ENCODE measurements at places on chromosomes 7 and 10.

DNA sequence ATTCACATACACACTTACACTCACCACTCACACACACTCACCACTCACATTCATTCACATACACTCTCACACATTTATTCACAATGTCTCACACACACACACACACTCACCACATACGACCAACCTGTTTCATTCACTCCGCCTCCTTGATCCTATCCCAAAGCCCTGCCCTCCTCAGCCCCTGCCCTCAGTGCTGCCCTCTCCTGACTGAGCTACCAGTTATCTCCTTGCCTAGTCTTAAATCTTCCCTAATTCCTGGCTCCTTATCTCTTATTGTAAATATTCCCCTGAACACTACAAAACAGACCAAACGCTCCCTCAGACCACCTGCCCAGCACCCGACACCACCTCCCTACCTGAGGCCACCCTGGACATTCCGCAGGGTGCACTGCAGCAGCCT lies 26.1 kb upstream of the C10orf120 start:
- DNase-seq, result no peak

DNA sequence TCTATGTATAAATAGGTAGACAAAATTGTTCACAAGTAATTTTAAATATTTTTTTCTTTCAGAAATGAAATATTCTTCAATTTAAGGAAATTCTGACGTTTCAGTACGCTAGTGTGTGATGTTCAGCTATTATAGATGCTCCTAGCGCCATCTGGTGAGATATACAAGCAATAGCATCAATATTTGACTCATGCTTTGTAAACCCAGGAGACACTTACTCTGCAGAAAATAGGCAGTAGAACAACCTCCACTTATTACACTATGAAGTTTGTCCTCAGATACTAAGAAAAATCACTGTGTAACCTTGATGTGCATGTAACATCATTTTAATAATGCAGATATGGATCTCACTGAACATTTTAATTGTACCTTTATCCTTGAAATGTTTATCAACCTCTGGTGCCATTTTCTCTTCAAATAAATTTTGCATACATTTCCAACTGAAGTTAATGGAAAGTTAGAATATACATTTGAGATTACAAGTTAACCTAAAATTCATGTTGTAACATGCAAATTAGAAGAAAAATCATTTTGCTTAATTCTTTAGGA lies 151.5 kb upstream of the FAM3C start:
- no peak for DNase-seq

GRCh38 chr7:100867776-100868485 lies 744 bp downstream of the TRIP6 start:
- DNase-seq, result no peak

DNA sequence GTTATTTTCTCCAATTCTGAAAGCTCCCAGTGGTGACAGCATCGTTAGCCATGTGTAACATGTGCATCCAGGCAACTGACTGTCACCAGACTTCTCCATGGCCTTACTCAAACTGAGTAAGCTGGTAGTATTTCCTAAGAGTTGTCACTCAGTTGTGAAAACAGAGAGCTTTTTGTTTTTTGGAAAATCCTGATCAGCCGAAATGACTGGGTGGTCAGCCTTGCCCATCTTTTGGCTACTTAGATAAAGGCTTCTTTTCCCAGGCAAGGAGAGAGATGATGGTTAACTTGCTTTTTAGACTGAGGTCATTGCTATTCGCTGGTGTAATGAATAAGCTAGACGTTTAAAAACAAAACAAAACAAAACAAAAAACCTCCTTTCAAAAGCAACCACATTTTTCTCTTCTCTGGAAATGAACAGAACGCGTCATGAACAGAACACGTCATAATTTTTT lies 159.5 kb upstream of the KLF14 start:
- no peak for DNase-seq
